Skin of body (tissue), 3 donors: ENCODE measurements at places on chromosomes 11 and 22. TPM values are rescaled to one million over a fixed set of nuclear protein-coding genes. Genes with fewer than 3 reads are reported as not detected.

DNA sequence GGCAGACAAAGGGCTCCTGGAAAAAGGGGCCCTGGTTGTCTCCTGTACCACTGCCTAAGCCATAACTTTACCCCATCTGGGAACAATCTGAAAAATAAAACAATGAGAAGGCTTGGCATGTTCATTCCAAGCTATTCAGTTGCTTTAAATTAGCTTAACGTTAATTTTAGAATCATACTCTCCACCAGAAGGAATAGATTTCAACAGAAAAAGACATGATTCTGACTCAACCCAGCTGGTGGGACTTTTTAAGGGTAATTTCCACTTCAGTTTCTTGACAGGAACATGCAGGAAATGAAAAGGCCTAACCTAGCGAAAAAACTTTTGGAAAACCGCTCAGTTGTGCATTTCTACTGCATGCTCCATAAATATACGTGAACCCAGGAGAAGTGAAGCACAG, 7.9 kb downstream of the SF3A1 start:
- DNase-seq = peak; percentile 90

DNA sequence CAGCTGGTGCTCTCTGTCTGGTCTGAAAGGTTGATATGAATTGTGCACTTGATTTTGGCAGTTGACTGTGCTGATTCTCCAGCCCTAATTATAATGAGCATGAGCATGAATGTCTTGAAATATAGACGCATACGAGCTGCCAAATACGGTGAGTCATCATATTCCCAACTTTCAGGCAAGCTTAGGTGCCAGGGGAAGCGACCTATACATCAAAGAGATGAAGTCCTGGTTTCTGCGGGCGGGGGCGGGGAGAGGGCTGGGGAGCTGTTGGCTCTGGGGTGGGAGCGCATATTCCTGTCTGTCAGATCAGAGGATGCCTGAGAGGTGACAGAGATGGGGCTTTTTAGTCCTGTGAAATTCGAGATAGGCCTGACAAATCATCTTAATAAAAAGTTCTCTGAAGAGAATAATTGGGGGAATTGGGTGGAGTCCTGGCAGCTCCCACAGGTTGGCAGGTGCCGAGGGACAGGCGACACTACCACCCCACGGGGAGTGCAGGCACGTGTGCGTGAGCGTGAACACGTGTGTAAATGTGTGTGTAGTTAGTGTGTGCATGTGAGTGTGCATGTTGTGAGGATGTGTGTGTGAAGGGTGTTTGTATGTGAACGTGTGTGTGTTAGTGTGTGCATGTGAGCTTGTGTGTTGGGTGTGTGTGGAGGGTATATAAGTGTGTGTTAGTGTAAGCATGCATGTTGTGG, 865.3 kb downstream of the TBC1D22A start:
- DNase-seq = no peak

The C11orf52 gene
- 1.4 TPM for total RNA-seq

GRCh38 chr11:134398079-134398444, 14.0 kb downstream of the B3GAT1 start:
- no peak for DNase-seq
